Stimulated activated CD8-positive, alpha-beta memory T cell treated with anti-CD3 and anti-CD28 coated beads, Interleukin-12 subunit alpha, Interleukin-12 subunit beta, amount 100 ng/mL, for 1 hour (primary cell): ENCODE measurements at places on chromosomes 11 and 22.

GRCh38 chr11:31822927-31823643 is 12.0 kb upstream of the PAX6 start:
- DNase-seq: no peak

- DNase-seq: no peak
Measured at GRCh38 chr11:111736181-111736590, 30.0 kb downstream of the PPP2R1B start.

GRCh38 chr11:2076441-2076840 is 62.7 kb downstream of the IGF2 start:
- no peak for DNase-seq

DNA sequence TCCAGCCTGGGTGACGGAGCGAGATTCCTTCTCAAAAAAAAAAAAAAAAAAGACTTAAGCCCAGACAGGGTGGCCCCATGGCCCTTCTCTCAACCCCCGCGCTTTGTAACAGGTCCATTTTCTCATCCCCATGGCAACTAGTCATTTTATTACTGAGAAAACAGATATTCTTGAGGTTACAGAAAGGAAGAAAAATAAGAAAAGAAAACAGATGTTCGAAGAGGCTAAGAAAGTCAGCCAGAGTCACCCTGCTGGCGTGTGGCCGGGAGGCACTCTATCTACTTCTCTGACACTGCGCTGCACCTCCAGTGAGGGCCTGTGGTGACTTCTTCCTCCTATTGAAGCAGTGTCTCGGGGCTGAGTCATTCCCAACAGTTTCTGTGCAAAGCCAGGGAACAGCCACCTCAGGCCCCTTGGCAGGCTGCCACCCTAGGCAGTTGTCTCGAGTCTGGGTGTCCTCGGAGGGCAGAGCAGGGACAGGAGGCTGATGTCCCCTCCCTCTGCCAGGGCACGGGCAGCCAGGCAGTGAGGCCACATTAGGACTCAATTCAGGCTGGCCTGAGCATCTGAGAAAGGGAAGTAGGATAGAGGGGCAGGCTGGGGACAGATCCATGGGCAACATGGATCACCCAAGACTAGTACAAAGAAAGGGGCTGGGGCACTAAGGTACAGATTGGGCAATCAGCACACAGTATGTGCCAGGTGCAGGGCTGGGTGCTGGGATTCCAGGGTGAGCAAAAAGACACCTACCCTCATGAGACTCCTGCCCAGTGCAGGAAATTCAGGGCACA is 16.4 kb upstream of the SYVN1 start:
- DNase-seq: no peak

DNA sequence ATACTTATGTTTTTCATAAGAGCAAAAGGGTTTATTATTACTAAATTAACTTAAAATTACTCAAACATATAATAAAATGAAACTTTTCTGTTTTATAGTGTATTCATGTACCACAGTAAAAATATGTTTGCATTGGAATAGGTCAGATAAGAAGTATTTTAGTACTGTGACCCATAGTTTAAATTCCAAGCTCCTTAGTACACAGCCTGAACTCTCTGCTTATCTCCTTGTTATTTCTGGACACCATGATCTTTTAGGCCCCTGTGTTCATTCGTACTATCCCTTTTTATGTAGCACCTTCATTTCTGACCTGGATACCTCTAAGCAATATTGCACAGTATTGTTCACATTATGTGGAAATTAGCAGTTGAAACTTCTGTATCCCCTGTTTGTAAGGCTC is 296.7 kb upstream of the SYN3 start:
- DNase-seq: no peak

DNA sequence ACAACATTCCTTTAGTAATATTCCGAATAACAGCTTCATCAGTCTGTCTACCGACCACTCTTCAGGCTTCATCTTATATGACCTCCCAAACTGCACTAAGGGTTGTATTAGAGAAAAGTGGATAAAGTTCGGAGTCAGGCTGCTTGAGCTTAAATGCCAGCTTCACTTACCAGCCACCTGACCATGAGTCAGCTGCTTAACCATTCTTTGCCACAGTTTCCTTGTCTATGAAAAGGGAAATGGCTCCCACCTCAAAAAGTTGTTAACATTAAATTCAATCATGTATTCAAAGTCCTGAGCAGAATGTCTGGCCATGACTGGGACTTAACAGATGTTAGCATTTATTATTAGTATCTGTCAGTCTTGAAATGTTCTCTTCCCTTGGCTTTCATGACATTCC is 20.9 kb downstream of the LIMK2 start:
- DNase-seq: no peak

DNA sequence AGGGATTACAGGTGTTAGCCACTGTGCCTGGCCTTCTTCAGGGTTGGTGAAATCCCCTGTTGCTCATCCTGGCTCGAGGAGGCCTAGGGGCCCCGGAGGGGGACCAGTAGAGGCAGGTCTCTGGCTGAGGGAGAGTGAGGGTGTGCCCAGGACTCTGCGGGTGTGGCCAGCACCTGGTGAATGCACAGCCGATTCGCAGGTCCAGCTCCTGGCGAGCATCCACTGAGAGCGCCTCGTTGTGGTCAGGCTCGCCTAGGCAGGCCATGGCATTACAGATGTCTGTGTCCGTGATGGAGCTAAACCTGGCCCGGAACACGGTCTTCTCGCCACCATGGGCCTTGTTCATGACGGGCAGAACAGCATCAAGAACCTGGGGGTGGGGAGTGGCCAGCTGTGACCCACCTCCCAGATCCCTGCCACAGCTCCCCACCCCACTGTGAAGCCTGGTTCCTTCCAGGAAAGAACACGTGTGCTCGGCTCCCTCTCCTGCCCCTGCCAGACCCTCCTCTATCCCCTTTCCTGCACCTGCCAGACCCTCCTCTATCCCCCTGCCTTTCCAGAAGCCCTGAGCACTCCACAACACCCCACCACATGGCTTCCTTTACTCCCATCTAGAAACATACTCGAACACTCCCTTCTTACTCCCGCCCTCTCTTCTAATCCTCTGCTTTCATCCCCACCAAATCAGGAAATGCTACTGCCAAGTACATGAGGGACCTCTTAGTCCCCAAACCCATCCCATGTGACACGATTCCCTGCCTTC is 12.4 kb downstream of the TOP3B start:
- DNase-seq: no peak
